ENCODE measurements at places on chromosomes 6 and 20.

- DNase-seq = no peak
Observed at GRCh38 chr6:73121421-73121993, 103.8 kb downstream of the KHDC1L start.

DNA sequence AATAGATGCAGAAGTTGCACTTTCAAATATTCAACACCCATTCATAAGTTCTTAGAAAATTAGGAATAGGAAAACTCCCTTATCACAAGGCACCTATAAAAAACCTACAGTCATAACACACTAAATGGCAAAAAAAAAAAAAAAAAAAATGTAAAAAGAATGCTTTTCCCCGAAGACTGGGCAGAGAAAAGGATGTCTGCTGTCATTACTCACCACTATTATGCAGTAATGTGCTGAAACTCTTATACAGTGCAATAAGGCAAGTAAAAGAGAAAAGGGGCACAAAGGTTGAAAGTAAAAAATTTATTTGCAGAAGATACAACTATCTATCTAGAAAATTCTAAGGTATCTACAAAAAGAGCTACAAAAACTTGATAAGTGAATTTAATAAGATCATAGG lies 607.8 kb upstream of the ARID1B start:
- no peak for DNase-seq

DNA sequence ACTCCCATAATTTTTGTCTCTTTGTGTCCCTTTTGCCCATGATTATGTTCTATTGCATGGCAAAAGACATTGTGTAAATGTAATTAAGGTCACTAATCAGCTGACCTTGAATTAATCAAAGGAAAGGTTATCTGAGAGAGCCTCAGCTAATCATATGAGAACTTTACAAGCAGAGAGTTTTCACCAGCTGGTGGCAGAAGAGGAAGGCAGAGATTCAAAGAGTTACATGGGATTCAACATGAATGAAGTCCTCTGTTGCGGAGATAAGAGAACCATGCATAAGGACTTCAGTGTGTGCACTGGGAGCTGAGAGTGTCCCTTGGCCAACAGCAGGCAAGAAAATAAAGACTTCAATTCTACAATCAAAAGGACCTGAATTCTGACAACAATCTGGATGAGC lies 494.1 kb upstream of the ARID1B start:
- DNase-seq = no peak

DNA sequence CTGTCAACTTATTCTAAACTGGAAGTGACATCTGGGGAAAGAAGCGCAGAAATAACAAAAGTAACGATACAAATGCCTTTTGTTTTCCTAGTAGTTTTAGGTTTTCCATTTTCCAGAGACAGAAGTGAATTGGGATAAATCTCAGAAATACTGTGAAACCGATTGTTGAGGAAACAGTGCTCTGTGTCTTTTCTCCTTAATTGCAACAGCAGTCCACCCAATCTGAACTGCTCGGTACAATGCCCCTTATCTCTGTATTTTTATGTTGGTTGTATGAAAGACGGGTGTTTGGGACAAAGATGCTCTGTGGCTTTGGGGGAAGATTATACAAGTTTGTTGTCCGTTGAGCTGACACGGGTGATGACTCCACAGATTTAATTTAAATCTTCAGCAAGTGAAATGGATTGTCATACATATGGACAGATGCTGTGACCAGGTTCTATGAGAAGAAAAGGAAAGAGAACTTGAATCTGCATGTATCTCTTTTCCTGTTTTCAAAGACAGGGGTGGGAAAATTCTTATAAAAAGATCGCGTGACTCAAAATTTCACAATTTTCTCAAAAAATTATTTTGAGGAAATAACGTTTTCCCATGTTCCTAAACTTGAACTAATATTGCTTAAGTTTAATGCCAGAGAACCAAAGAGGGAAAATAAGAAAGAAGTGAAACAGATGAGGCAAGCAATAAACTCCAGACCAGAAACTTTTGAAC lies 41.2 kb downstream of the SASH1 start:
- DNase-seq = no peak

- no peak for DNase-seq
Observed at GRCh38 chr6:29295181-29295585, 6.3 kb upstream of the OR14J1 start.

DNA sequence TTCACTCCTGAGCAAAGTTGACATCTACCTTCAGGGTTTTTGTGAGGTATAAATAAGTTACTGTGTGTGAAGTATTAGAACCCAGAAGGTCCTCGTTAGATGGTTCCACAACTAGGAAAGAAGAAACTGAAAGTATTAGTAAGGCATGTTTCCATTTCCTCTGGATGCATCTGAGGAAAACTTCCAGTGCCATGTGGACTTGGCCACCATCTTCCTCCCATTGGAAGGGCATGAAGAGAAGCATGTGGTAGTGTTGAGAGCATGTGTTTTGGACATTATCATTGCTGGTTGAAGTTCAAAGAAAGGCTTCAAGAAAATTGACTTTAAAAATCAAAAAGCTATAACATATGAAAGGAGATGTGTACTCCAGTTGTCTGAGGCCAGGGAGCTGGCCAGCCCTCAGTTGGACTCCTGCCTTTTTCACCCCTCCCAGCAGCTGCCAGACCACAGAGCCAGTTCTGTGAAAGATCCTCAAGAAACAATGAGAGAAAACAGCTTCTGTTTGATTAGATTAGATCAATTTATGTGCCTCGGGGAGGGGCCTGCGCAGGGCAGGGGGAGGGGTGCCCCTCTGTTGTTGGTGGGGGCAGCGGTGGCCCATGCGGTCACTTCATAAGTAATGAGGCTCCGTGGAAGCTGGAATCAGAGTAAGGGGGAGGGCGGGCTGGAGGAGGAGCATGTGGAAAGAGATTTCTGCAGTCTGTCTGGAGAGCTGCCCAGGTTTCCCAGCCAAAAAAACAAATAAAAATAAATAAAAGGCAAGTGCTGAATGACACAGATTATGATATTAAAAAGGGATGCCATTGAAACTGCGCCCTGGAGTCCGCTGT lies 154.0 kb downstream of the JARID2 start:
- no peak for DNase-seq

DNA sequence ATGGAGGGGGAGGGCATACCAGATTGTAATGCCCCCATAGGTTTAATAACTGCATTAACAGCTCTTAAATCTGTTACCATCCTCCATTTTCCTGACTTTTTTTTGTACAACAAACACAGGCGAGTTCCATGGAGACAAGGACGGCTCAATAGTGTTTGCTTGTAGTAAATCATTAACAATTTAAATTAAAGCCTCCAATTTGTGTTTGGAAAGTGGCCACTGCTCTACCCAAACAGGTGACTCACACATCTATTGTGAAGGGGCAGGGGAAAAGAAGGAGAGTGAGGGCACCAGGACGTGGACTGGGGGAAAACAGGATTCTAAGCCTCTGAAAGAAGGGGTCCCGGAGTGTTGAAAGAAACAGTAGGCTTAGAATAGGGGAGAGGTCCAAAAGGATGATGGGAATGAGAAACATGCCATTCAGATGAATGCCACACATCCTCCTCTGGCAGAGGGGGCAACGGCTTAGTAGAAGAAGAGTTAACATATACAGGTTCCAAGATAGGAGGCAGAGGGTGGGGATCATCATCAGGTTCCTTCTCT lies 6.9 kb downstream of the GLYATL3 start:
- DNase-seq = no peak

- DNase-seq = no peak
Observed at GRCh38 chr6:139284789-139285188, 7.0 kb downstream of the TXLNB start.

GRCh38 chr6:139091826-139092225 lies 43.1 kb upstream of the HECA start:
- no peak for DNase-seq

- DNase-seq = no peak
Observed at GRCh38 chr6:113083947-113084346, 736.8 kb downstream of the RFPL4B start.

DNA sequence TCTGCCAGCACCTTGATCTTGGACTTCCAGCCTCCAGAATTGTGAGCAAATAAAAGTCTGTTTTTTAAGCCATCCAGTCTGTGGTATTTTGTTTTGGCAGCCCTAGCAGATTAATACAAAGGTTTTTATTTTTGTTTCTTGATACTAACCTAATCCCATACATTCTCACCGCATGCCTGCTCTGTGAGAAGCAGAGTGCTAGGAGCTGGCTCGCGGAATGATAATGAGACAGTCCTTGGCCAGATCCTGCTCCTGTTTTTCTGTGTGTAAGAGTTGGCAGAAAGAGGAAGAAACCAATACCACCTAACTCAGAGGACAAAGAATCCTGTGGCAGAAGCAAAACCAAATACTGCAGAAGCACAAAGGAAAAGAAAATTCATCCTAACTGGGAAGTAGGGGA lies 82.6 kb downstream of the KIF16B start:
- DNase-seq = no peak

- DNase-seq = no peak
Observed at GRCh38 chr6:27605401-27606342, 132.8 kb upstream of the ZNF184 start.

DNA sequence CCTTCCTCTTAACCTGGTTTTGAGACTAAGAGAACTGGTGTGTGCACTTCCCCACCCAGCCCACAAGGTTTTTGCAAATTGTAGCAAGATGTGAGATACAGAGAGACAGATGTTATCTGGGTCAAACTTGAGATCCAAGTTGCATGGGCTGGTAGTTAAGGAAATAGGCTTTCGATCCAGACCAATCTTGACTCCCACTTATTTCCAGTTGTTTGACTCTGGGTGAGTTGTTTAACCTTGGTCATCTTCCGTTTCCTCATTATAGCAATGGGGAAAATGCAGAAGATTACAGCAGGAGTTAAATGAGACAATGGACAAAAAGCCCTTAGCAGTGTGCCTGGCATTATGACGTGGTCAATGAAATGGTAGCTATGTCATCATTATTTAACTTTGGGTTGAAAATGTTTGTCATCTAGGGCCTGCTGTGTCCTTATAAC lies 1.7 kb downstream of the SNX21 start:
- DNase-seq = no peak

GRCh38 chr6:12000174-12000573 lies 11.9 kb upstream of the HIVEP1 start:
- DNase-seq = no peak

DNA sequence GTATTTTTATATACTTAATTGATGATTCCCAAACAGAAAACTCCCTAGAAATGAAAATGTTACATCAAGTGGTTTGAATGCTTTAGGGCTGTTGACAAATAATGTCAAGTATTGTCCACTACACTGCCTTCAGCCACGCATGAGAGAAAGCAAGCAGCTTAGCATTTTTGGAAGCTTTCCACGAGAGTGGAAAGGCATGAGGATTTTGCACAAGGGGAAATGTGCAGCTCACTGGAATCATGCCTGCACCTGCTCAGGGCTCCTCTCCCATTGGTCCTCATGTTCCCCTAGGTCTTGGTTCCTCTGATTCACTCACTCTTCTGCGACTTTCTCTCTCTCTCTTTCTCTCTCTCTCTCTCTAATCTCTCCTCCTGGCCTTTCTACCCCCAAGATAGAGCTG lies 439.5 kb upstream of the CDH4 start:
- no peak for DNase-seq

DNA sequence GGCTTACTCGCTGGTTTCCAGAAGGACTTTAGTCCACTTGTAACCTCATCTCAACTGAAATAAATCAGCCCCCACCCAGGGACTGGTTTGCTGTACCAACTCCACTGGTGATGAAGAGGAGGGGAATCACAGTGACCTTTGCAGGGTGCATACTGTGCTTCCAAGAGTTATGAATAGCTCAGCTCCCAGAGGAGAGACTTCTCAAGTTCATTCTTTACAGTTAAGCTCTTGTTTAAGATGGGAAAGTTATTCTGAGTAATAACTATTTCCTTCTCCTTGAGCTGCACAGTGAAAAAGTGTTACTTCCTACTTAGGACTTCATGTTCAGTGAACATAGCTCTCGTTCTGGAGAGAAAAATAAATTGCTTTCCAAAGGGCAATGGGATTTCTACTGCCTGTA lies 166.5 kb upstream of the ECI2 start:
- DNase-seq = no peak

- peak; percentile 3 for DNase-seq
Observed at GRCh38 chr20:29689411-29690225, 1567.8 kb upstream of the DEFB115 start.

DNA sequence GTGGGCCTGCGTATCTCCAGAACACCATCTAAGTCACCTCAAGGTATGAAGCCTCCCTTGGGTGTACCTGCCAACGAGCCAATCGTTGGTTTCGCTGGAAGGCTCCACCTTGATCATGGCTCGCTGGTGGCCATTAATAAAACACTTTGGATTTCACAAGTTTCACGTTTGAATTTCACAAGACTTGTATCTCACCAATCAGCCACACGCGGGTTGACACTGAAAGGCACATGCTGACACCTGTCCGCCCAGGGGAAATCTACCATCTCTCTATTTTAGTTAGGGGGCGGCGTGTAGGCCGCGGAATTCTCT lies 586 bp upstream of the HMGA1 start:
- DNase-seq = peak; percentile 79

DNA sequence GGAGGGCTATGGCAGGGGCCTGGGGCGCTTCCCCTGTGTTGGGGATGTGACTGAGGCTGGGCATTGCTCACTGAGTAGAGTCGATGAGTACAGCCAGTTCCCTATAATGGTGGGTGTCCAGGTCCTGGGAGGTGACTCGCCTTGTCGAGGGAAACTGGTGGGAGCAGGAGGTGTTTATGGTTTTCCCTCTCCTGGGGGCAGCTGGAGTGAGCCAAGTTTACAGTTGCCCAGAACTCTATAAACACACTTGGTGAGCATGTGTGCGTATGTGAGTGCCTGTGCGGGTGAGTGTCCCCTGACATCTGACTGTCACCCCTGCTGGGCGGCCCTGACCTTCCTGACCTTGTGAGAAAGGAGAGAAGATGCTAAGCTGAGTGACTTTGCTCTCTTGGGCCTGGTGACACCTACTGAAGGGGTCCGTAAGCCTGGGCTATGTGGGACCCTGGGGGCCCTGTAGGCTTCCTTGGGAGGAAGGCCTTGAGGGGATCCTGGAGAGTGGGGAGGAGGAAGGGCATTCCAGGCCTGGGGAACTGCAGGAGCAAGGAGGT lies 65.9 kb downstream of the VEGFA start:
- no peak for DNase-seq

DNA sequence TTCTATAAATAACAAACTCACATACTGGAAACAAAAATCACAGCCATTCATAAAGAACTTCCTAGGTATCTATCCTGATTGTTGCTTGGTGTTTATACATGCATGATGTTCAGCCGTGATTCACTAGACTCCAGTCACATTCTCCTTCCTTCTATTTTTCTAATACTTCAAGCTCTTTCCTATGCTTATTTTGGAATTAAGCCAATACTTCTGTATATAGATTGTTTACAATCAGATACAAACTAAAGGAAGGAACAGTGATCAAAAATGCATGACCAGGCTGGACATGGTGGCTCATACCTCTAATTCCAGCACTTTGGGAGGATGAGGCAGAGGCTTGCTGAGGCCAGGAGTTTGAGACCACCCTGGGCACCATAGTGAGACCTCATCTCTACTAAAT lies 377.5 kb upstream of the IRAK1BP1 start:
- no peak for DNase-seq

- no peak for DNase-seq
Observed at GRCh38 chr20:33460711-33461110, 17.1 kb upstream of the SNTA1 start.

All from immature natural killer cell (primary cell).